ENCODE measurements at places on chromosomes 6 and 20.

DNA sequence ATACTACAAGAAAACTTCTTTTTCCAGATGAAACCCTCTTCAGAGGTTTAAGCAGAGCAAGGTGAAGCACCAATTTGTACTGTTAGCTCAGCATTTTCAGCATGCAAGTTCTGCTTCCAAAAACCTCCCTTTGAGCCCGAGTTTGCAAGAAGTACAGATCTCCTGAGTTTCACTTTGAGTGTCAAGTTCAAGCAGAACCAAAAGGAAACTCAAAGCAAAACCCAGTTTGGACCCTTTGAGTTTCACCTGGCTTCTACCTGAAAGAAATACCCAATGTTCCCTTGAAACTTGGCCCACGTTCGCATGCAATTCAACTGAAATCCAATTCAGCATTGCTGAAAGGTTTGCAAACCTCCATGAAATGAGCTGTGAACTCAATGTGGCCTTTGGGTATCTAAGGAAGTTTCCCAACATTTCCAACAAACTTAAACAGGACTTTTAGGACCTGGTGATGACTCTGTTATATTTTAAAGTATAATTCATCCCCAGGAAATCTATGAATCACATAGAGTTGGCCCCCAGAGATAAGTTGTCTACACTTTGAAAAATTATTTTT, 62.9 kb upstream of the HBS1L start:
- no peak for DNase-seq

GRCh38 chr20:4973330-4974097, 27.8 kb downstream of the SLC23A2 start:
- no peak for DNase-seq

DNA sequence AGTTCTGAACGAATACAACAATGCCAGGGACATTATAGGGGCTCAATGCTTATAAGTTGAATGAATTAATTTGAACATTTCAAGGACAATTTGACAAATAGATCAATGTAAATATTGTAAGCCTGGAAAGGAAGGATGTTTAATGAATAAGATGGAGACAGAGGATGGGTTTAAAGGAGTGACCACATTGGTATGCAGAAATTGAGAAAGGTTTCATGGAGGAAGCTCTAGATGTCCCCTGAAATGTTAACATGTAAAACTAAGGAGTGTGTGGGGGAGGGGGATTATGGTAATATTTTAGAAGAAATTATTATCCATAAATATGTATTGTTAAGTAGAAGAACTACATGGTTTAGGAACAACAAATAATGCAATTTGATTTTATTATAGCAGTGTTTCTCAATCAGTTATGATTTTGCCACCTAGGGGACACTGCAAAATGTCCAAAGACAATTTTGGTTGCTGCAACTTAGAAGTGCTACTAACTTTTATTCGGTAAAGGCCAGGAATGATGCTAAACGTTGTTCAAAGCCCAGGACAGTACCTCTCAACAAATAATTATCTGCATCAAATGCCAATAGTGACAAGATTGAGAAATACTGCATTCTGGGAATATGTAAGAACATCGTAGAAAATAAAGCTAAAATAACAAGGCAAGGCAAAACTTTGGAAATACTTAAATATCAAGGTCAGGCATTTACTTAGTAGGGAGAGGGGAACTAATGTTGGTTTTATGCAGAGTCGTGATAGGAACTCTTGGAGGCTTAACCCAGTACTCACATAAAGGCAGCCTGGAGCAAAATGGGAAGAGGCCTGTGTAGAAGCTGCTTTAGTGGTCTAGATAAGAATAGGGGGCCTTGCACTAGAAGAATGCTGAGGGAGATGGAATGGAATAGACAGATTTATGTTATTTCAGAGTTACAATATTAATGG, 686.9 kb upstream of the CITED2 start:
- DNase-seq, result no peak

GRCh38 chr6:3380344-3381232, 76.3 kb downstream of the SLC22A23 start:
- DNase-seq, result no peak

- no peak for DNase-seq
These were observed 35.5 kb upstream of the NCOA3 start for GRCh38 chr20:47466213-47466612.

- no peak for DNase-seq
These were observed 18.2 kb upstream of the SCP2D1 start for GRCh38 chr20:18795366-18795765.

GRCh38 chr20:56693217-56693616, 64.1 kb downstream of the TFAP2C start:
- no peak for DNase-seq

DNA sequence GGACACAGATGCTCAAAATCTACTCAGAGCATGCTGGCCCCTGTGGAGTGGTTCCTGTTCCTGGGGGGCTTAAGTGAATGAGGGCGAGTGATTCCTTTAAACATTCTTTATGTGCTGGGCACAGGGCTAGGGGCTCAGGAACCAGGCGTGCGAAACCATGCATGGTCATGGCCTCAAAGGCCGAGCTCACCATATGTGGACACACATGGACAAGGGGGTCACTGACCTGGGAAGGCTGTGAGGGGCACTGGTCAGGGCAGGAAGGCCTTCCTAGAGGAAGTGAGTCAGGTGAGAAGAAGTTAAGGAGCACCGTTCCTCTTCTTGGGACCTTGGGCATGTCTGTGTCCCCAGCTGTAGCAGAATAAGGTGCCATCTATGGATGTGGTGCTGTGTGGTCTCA, 74.6 kb upstream of the BHLHE23 start:
- DNase-seq, result no peak

All from NCI-H1436 (cell line).